ENCODE measurements at places on chromosomes 5 and 9.

- no peak for DNase-seq
Measured at GRCh38 chr9:27227192-27227591, 69.8 kb downstream of the EQTN start.

DNA sequence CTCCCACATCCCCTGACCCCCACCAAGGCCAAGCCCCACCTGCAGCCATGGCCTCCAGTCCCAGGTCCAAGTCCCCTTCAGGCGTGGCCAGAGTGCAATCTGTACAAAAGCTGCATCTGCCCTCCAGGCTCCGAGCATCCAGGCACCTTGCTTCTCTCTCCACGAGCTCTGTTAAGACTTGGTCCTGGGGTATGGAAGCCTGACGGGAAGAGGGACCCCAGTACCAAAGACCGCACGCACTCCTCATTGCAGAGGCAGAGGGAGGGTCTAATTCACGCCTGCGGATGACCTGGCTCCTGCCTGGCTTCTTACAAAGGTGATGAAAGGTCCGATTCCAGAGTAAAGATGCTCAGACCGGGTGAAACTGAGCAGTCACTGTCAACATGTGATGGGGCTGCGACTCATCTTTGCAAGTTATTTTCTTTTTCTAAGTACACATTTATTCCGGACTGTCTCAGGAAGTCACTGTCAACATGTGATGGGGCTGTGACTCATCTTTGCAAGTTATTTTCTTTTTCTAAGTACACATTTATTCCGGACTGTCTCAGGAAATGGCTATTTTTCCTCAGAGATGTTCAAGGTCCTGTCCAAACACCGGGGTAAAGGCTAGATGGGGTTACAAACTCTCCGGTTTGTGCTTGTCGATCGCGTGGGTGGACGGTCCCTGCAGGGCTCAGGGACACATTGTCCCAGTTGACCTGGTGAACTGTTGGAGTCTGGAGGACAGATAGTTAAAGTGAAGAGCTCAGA is 252.0 kb upstream of the IRX4 start:
- DNase-seq: no peak

DNA sequence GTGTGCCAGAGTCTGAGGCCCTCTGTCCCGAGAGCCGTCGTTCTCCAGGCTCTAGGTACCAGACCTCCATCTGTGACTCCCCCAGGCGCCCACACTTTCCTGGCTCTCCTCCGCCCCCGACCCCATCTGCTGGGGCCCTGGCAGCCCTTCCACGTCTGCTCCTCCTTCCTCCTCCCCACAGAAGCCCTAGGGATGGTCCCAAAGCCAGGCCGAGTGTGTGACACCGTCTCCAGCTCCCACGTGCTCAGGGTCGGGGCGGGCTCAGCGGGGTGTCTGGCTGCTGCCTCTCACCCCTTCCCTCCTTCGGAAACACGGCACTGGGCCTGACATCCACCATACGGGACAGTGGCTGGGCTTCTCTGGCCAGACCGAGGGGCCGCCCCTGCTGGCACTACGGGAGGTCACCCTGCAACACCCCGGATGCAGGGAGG is 20.5 kb upstream of the SLC6A19 start:
- no peak for DNase-seq

DNA sequence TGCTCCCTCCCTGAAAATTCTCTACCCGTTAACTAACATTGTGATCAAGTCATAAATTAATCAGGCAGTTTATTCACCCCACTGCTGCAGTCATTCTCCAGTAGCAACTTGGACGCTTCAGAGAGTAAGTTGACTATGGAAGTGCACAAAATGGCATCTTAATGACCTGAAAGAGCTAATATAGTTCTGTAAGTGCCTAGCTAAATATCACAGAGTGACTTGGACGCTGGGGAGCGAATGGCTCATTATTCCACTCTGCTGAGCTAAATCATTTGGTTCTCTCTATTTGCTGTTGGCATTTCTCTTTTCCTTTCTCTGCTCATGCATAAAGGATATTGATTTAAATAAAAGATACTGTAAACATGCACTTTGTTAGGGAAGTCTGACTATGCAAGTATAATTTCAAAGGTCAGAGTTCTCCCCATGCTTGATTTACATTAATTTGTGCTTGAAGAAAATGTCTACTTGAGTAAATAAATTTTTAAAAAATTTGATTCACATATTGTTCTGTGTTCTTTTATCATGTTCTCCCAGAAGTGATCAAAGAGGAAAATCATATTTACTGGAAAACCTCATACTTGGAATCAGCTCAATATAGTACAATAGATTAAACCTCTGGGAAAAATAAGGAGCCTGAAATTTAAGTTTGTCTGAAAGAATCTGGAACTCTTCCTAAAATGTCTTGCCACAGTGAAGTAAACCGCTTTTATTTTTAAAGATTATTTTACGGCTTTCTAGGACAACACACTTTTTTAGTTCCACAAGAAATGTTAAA is 169.5 kb upstream of the HAPLN1 start:
- DNase-seq: peak; percentile 9

DNA sequence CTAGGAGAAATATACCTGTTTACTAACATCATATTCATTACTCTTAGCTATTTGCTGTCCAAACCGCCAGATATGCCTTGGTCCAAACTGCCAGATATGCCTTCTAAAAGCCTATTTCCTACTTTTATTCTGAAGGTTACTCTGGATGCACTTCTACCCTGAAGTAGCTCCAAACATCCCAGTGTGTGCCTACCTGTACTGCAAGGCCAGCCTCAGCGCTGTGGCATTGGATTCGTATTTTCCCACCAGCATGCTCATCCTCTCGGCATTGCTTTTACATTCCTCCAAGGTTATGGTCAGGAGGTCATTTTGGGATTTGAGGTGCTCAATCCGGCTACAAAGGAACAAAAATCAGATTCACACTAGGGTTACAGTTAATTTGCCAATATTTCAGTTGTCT is 94.3 kb downstream of the DCP2 start:
- DNase-seq: no peak

- DNase-seq: no peak
Measured at GRCh38 chr5:10338686-10339057, 14.8 kb upstream of the MARCHF6 start.

DNA sequence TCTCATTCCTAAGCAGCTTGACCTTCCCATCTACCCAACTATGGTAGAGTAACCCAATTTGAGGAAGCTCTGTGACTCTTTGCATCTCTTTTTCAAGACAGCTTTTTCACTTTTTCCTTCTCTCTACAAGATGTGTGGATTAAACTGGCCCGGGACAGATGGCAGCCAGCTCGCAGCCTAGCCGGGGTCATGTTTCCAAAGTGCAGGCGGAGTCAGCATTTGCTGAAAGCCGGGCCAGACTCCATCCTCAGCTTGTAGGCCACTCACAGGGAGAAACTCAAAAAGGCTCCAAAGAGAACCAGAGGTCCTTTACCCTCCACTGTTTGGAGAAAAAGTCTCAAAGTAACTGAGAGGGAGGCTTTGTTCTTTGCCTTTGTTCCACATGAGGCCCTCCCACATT is 286.8 kb upstream of the PANK3 start:
- no peak for DNase-seq

DNA sequence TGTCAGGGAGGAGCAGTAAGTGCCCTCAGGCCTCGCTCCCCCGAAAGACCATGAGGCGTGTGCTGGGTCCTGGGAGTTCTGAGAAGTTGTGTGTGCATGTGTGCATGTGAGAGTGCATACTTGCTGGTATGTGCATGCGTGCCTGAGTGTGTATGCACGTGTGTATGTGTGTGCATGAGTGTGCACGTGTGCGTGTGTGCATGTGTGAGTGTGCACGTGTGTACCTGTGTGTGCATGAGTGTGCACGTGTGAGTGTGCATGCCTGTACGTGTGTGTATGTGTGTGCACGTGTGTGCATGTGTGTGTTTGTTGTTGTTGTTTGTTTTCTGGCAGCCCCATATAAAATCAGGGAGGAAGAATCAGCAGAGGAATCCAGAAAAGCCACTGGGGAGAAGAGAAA is 426.7 kb downstream of the IRX2 start:
- DNase-seq: no peak

DNA sequence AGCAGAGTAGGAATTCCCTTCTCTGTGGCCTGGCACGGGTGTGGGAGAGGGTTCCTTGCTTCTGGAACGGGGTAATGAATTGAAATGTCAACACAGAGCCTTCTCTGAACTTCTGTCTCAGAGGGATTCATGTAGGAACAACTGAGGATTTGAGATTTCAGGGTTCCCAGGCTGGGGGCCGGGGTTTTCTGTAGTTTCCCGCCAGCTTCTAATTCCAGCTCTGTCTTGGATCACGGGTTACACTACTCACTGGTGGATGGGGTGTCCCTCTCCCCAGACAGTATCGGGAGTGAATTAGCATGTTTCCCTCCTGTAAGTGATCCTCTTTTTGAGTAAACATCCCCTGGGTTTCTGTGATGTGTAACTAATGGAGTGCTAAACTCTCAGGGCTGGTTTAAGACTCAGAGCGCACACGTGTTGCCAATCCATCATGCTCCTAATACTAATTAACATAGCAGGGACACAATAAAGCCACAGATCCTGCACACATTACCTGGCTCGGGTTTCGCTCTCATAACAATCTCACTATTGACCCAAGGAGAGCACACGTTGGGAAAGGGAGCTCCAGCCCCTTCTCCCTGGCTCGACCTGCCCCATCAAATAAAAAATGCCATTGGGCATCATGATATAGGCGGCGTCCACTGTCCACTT is 18.1 kb upstream of the DMRT2 start:
- no peak for DNase-seq

Measured in NCI-H2081 treated with DMSO at 0.1 percent for 48 hours (cell line).